ENCODE measurements at places on chromosomes 7 and 10.
A peak's percentile ranks its signal among the peaks of the same experiment; 100 is the strongest.

GRCh38 chr7:37149051-37149772, 299.5 kb downstream of the ELMO1 start:
- DNase-seq: no peak

GRCh38 chr7:21358648-21359047, 69.2 kb upstream of the SP4 start:
- DNase-seq: no peak

DNA sequence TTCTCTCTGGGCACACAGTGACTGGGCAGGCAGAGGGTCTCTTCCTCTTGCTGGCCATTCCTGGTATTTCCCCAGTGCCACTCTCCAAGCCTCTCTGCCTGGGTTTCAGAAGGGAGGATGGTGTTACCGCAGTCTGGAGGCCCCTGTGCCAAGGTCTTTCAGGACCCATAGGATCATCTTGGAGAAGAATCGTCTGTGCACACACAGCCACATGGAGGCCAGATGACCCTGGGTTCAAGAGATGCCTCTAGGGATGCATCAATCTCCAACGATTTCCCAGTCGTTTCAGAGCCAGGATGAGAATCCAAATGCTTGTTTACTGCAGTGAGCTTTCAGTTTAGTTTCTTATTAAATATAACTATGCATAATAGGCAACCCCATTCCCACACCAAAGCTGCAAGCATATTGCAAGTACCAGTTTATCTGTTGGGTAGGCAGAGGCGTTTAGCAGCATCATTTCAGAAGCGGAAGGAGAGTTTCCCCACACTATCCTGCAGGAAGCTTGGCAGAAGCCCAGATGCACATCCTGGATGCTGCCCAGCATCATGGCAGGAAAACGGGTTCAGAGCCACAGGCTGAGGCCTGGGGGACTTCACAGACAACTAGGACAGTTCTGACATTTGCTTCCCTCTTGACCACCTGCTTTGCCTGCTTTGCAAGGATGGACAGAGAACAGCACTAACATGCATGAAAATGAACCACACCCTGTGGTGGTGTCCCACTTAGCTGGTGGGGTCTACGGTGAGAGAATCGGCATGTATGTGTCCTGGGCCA, 134.7 kb upstream of the FAM20C start:
- DNase-seq: no peak

DNA sequence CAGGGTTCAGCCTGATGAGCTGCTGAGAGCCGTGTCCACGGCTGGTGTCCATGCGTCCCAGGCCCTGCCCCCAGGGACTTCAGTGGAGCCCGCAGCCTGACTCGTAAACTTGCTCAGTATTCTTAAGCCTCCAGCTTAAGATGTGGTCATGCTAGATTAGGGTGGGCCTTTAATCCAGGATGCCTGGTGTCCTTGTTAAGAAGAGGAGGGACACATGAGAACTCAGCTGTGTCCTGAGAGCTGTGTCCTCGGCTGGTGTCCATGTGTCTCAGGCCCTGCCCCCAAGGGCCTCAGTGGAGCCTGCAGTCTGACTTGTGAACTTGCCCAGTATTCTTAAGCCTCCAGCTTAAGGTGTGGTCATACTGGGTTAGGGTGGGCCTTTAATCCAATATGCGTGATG, 23.0 kb downstream of the DOCK1 start:
- no peak for DNase-seq

- DNase-seq: no peak
Observed at GRCh38 chr10:112805701-112806100, 144.3 kb upstream of the TCF7L2 start.

DNA sequence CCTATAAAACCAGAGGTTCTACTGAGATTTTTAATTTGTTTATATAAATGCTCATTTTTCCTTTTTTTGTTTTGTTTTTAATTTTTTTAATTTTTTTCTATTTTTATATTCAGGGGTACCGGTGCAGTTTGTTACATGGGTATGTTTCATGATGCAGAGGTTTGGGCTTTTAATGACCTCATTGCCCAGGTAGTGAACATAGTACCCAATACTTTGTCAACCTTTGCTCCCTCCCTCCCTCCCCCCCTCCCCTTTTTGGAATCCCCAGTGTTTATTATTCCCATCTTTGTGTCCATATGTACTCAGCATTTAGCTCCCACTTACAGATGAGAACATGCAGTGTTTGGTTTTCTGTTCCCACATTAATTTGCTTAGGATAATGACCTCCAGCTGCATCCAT, 94.4 kb upstream of the NEBL start:
- DNase-seq: no peak

GRCh38 chr7:32227746-32228145, 157.5 kb upstream of the PDE1C start:
- DNase-seq: no peak

- no peak for DNase-seq
Observed at GRCh38 chr10:82160307-82160706, 285.3 kb downstream of the NRG3 start.

DNA sequence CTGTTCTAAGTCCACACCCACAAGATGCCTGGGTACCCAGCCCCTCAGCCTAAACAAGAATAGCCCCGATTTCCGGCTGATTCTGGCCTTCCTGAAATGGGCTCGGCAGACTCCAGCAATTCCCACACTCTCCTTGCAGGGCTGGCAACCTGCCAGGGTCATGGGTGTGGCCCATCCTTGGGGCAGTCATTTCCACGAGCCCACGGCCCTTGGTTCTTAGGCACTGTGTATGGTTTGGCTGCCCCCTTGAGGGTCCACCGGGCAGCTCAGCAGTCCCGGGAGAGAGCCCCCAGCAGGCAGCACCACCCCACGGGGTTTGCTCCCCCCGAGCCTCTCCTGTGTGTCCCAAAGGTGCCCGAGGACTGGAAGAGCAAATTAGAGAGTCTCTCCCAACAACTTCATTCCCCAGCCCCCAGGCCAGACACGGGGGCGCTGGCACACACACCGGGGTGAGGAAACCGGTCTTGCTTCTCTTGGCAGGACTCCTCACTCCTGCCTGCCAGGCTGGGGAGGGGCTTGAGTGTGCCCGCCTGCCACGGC, 142.2 kb downstream of the EMX2 start:
- DNase-seq: no peak

- no peak for DNase-seq
Observed at GRCh38 chr10:114393482-114393881, 10.8 kb downstream of the AFAP1L2 start.

DNA sequence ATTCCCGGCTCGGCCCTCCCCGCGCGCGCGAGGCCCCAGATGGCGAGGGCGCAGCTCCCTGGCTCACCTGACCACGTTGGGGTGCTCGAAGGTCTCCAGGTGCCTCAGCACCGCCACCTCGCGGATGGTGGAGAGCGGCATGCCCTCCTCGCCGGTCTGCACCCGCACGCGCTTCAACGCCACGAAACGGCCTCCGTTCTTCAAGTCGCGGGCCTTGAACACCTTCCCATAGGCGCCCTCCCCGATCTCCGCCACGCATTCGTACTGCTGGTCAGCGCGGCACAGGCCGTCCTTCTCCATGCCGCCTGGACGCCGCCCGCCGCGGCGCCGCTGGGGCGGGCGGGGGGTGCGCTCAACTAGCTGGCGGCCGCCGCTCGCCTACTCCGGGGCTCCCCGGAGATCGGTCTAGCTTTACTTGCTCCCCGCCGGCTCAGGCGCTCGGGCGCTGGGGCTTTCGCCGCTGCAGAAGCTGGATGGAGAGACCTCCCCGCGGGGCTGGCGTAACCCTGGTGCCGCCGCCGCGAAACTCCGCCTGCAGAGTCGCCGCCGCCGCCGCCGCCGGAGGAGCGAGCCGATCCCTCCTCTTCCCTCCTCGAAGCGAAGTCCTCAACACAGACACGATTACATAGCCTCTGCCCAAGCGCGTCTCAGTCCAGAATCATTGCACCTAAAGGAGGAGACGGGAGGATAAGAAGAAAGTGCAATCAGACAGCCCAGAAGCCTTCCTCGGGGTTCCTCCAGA, 3.2 kb downstream of the CDK6 start:
- peak; percentile 78 for DNase-seq

DNA sequence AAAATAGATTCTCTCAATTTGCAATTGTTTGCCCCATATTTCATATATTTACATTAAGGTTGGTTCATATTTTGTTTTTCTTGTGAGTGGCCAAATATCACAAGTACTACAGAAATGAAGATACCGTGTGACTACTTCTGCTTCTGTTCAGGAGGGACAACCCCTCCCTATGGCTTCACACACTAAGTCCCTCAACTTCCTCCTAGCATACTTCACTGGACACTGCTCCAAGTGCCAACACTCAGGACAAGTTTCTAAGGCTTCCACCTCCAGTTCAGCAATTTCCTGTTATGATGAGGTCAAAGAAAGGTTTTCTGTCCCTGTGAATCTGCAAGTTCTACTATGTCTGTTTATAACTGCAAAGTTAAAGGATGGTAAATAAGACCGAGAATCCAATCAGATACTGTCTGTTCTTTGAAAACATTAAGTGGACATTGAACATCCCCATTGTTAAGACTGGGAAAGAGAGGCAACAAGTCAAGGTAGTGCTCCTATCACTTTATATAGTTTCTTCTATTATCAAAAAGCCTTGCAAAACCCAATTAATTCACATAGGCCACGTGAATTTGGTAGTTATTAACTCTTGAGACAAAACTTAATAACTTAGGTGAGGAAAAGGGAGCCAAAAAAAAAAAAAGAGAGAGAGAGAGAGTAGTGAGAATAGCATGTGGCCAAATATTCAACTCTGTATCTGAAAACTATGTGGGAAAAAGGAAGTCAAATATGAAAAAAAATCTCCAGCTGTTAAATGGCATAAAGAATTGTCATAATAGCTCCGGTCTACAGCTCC, 81.3 kb upstream of the DKK1 start:
- DNase-seq: no peak

GRCh38 chr10:110105873-110106272, 98.1 kb downstream of the ADD3 start:
- no peak for DNase-seq

DNA sequence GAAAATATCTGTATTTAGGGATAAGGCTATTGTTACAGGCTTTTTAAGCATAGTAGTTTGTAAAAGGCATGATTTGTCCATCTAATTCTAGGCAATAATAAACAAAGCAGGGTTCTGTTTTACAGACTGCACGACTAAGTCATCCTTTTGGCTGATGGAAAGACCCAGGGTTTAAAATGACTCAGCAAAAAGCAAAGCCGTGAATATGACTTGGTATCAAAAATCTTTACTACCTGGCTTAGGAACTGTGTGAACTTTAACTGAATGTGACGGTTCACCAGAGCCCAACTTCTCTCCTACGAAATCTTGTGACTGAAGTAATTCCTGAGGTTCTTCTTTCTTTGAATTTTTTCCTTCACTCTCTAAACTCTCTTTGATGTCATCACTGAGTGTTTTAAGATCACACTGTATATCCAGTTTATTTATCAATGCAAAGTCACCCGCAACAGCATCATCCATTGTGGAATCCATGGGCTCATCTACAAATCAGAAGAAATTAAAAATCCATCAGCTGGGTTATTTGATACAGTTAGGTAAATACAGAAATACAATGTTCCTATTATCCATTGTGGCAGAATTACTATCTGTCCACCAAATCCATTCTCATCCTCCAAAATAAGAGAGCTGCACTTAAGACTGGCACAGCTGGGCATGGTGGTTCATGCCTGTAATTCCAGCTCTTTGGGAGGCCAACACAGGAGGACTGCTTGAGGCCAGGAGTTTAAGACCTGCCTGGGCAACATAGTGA, 17.0 kb downstream of the ATE1 start:
- DNase-seq: no peak

GRCh38 chr10:130606001-130606405, 469.8 kb downstream of the GLRX3 start:
- no peak for DNase-seq

GRCh38 chr10:129927351-129928120, 36.5 kb downstream of the EBF3 start:
- no peak for DNase-seq

DNA sequence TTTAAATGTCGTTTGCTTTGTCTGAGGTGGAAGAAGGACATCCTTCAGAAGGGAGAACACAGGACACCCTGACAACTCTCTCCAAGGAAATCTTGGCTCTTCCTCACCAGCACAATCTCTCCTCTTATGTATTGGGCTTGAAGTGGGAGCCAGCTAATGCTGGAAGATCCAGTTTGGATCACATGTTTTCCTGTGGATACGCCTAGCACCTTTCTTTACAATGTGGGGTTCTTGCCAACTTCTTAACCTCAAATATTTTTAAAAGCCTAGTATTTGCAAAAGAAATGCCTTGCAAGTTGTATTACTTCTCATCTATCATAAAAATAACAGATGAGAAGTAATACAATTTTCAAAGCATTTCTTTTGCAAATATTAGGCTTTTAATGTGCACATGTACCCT, 76.4 kb downstream of the FRMD4A start:
- no peak for DNase-seq

- DNase-seq: no peak
Observed at GRCh38 chr7:1355568-1356340, 103.5 kb downstream of the MICALL2 start.

GRCh38 chr10:43845121-43845520, 196.4 kb upstream of the ZNF32 start:
- DNase-seq: no peak

- no peak for DNase-seq
Observed at GRCh38 chr10:58647376-58648112, 134.9 kb downstream of the BICC1 start.

DNA sequence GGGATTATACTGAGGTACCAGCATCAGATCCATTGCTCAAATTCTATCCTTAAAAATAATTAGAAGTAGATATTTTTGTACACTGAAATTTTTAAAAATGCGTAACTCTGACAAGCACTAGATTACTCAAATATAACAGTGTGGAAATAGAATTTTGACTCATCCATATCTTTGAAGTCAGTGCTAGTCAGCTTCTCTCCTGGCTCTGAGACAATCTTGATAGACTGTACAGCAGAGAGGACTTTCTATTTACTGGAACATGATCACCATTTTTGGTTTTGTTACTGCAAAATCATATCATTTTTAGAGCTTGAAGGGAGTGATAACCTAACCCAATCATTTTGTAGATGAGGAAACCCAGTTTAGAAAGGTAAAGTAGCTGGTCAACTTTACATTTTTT, 195.0 kb downstream of the MTERF1 start:
- no peak for DNase-seq
